Activated CD4-positive, alpha-beta T cell treated with anti-CD3 and anti-CD28 coated beads, Interleukin-2, amount 50 U/mL, for 4 hours (primary cell): ENCODE measurements at places on chromosomes 16 and 17.

DNA sequence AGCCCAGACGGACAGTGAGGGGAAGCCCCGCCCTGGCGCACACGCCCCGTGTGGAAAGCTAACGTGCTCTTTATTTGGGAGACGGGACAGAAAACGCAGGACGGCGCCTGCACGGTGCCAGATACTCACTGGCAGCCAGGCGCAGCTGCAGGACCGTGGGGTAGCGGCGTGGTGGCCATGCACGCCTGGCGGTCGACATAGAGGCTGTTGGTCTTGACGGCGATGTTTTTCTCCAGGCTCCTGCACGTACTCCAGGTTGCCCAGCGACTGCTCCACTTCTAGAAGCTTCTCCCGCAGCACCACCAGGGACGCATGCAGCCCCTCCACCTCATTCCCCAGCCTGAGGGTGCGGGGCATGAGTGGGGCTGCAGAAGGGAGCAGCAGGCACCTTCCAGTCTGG, 5.1 kb upstream of the C1QTNF8 start:
- DNase-seq, result no peak

DNA sequence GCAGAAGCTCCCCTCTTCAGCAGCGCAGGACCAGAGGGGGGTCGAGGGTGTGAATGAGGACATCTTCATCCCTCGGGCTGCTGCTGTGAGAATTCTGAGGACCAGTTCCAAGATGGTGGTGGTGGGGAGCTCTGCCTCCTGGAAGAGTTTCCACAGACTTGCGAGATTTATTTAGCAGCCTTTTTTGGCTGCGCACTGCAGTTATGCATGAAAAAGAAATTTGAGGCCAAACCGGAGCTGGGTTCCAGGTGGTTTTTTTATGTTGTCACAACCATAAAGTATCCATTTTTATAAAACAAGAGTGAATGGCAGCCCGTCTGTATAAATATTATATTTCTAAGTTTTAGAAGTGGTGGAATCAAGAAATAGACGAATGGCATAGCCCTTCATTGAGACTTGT, 76.9 kb upstream of the CLEC18A start:
- no peak for DNase-seq

- DNase-seq, result no peak
Measured at GRCh38 chr16:49866595-49867071, 10.7 kb upstream of the ZNF423 start.

- DNase-seq, result no peak
Measured at GRCh38 chr16:2814551-2815298, 2.3 kb upstream of the PRSS21 start.

GRCh38 chr17:37131669-37132611, 183.2 kb downstream of the AATF start:
- no peak for DNase-seq

GRCh38 chr17:49825645-49826044, 22.2 kb downstream of the TAC4 start:
- DNase-seq, result no peak
